ENCODE measurements at places on chromosomes 7 and 10.

GRCh38 chr7:54995610-54996363 lies 23.0 kb upstream of the EGFR start:
- DNase-seq: peak; percentile 10

DNA sequence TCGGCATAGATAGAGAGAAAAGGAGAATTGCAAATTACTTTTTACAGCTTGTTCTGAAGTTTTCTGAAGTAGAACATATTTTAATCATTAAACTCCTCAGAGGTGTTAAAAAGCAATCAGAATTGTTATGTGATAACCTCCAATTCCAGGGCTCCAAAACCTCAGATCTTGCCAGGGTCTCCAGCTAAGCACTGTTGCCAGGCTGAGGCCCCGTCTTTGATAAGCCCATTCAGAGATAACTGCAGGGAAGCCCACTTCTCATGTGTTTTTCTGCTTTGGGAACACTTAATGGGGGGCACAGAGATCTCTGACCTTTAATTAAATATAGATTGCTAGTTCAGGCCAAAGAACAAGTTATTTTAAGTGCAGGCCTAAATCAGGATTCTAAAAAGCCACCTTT lies 40.4 kb downstream of the GFRA1 start:
- DNase-seq: no peak

DNA sequence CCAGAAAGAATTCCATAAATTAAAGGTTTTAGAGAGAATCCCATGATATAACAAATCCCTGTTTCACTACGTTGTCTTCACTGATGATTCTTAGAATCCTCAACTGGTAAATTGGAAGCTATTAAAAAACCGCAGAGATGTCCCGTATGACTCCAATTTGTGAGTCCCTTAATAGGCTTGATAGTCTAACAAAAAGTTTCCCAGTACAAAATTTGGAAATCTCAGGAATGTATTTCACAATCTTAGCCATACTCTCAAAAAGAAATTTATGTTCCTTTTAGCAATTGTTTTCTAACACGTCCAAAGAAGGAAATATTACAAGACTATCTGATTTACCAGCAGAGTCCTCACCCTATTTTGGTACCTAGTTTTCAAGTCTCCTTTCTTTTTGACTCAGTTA lies 2.5 kb downstream of the TES start:
- DNase-seq: no peak

GRCh38 chr7:25777969-25778708 lies 373.9 kb upstream of the NFE2L3 start:
- DNase-seq: no peak

DNA sequence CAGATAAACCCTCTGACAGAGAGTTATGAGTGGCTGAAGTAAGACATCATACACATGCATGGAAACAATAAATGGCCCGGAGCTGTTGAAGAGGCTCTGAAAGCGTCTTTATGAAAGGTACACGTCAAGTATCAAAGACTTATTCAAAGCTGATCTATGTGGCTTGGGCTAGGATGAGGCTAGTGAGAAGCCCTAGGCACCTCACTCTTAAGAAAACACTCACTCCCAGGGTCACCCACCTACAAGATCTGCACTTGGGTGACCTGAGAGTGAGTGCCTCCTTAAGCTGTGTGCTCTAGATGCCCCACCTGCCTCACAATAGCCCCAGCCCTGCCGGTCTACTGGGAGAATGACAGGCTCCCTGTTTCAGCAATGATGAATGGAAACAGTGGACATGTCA lies 1.1 kb upstream of the GIMAP1 start:
- DNase-seq: no peak

- no peak for DNase-seq
Observed at GRCh38 chr7:158077151-158077840, 510.3 kb downstream of the PTPRN2 start.

DNA sequence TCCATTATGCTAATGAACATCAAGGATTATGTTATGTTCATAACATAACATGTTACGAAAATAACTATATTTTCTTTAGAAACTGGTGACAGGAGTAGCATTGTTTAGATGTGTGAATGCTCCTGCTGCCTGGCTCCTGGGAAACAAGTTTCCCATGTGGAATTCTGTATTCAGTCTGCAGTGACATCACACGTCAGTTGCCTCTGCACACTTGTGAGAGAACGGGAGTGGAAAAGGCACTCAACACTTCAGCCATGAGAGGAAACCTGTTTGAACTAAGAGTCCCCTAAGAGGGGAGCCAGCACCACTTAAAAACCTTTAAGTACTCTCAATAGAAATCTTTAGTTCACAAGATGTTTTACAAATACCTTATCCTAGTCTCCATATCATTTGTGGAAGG lies 140.3 kb upstream of the FAM20C start:
- no peak for DNase-seq

GRCh38 chr10:110652475-110653118 lies 8.5 kb downstream of the RBM20 start:
- DNase-seq: no peak

GRCh38 chr10:30027057-30028005 lies 32.1 kb downstream of the JCAD start:
- peak; percentile 86 for DNase-seq

DNA sequence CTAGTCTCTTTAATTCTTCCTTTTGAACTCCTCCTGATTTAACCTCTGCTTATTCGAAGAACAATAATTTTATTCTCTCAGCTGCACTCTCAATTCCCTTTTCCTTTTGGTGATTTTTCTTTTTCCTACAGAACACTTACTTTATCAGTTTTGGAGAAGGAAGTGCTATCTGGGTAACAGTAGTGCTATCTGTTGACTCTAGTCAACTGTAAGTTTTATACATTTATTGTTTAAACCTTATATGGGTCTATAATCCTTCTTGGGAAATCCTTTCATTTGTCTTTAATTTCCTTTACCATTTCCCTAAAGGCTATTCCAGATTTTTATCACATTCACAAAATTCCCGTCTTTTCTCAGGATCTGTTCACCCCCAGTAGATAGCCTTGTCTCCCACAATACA lies 64.2 kb downstream of the CFTR start:
- no peak for DNase-seq

GRCh38 chr7:157875230-157876179 lies 538.7 kb downstream of the DNAJB6 start:
- DNase-seq: peak; percentile 30

GRCh38 chr10:76309741-76310587 lies 878.5 kb downstream of the LRMDA start:
- no peak for DNase-seq

GRCh38 chr7:28641752-28642545 lies 229.6 kb downstream of the CREB5 start:
- DNase-seq: no peak

GRCh38 chr7:33185786-33186185 lies 56.4 kb downstream of the BBS9 start:
- no peak for DNase-seq

DNA sequence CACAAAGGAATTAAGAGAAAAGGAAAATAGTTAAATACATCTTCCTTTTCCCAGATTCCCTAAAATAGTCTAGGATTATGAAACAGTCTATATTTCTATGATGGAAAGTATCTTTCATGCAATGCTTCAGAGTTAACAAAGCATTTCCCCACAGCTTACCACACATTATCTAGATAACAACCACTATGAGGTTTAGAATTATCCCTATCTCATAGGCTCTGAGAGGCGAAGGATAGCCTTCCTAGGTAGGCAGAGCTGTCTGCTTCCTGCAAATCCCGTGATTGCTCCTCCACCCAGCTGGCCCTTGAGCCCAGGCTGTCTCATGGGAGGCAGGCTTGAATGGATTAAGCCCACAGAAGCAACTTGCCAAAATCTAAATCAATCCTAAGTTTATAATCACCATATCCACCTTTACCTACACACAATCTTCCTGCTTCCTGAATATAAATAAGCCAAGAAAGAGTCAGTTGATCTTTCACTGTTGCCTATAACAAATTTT lies 321.4 kb upstream of the AOAH start:
- no peak for DNase-seq

DNA sequence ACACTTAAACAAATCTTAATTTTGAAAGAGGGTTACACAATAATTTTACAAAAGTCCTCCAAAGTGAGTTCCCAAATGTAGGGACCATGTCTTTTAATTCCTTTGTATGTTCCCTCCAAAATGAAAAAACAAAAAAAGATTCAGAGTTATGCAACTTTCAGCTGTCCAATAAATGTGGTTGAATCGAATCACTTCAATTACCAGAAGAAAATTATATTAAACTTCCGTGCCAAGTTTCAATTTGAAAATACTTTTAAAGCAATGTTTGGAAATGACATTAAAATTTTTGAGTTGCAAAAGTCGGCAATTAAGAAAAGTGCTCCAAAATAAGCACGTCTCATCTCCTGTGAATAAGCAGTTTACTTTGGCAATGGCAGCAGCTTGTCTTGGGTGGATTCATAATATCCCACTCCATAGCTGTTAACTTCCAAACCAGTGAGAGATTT lies 60.3 kb upstream of the C1GALT1 start:
- no peak for DNase-seq

GRCh38 chr7:112009081-112009480 lies 197.1 kb downstream of the DOCK4 start:
- no peak for DNase-seq

DNA sequence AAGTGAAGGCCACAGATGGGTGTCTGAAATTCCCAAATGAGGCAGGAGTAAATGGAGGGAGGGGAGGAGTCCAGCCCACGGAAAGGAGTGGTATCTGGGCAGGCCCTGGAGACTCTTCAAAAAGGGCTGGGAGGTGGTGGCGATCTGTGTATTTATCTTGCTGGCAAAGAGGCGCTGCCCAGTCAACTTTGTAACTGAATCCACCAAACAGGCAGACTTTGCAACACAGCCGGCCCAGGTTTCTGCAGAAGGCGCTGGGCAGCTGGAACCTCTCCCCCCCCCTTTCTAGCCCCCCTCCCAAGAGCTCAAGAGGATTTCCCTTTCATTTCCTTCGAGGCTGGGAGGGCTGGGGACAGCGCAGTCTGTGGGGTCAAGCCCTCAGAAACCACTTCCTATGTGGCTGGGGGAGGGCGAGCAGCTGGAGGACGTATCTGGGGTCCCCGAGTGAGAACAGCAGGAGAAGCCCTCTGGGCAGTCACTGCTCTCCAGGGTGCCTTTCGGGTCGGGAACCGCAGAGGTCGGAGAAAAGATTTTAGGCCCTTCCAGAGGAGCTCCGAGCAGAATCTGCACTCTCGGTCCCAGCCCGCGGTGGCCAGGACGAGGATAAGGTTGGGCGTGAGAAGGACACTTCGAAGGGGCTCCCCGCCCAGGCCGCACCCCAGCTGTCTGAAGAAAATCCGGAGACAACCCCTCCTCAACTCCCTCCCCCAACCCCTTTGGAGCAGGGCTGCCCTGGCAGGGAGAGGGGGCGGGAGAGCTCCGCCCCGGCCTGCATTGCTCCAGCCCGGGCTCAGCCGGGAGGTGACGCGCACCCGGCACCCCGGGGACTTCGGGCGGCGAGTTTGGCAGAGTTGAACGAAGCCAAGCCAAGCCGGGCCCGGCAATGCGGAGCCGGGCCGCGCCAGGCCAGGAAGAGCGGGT lies 965 bp downstream of the ZCCHC24 start:
- peak; percentile 53 for DNase-seq

DNA sequence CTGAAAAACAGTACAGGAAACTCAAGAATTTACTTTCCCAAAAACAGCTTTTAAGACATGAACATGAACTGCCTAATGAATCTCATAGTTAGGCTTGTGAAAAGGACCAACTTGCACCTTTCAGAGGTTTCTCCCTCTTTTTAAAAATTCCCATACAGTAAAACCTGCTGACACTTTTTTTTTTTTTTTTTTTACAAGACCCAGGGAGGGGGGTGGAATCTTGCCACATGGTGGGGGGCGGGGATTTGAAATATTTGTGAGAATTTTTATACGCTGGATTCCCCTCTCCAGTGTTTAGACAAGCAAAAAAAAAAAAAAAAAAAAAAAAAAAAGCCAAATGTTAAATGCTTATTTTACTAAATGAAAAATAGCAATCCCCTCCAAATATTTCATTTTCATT lies 57.4 kb downstream of the HIBADH start:
- DNase-seq: no peak

- no peak for DNase-seq
Observed at GRCh38 chr7:112173568-112173905, 32.7 kb downstream of the DOCK4 start.

DNA sequence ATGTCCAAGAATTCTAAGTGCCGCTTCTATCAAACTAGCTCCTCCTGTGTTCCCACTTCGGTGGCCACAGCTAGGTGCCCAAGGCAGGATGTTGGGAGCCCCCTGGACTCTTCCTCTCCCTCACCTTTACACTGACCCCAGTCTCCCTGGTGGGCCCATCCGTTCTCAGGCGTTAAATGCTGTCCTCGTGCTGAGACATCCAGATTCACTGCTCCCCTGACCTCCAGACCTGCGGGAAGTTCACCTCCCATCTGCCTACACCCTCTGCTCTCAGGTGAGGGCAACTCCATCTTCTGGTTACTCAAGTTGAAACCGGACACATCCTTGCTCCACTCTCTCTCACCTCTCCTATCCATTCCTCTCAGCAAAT lies 114.3 kb downstream of the ARHGAP22 start:
- no peak for DNase-seq

DNA sequence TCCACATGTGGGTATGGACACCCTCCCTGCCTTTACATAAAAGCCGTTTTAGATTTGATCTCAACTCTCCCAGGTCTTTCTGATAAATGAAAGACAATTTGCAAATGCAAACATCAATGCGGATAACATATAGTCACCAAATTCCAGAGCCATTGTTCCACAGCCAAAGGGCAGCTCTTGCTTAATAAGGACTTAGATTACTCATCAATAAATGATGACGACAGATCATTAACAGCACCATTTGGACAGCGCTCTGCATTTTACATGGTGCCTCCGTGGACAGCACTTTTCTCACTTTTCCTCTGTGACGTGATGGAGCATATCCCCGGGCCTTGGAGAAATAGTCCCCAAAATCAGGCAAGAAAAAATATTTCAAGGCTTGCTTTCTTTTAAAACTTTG lies 370.3 kb upstream of the CELF2 start:
- no peak for DNase-seq

GRCh38 chr10:96138102-96138501 lies 8.0 kb downstream of the ZNF518A start:
- no peak for DNase-seq

DNA sequence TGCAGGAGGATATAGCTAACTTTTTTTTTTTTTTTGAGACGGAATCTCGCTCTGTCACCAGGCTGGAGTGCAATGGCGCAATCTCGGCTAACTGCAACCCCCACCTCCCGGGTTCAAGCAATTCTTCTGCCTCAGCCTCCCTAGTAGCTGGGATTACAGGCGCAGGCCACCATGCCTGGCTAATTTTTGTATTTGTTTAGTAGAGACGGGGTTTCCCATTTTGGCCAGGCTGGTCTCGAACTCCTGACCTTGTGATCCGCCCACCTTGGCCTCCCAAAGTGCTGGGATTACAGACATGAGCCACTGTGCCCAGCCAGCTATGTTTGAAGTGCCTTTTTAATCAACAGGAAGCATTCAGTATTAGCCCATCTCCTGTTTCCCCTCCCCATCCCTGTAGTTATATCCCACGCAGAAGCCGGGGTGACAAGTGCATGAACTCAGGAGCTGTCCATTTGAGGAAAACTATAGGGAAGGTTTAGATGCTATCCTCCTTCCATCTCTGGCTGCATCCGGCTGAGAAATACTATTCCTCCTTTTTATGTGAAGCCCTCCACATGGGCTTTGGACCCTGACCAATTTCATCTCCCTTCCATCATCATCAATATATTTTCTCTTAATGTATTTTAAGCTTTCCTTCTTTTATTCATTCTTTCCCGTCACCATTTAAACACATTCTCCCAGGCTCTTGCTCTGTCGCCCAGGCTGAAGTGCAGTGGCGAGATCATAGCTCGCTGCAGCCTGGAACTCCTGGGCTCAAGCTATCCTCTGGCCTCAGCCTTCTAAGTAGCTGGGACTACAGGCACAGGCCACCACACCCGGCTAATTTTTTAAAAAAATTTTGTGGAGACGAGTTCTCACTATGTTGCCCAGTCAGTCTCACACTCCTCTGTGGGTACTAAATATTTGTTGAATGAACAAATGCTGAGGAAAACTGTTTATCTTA lies 1.3 kb upstream of the POT1 start:
- no peak for DNase-seq

Measured in CD4-positive, alpha-beta T cell treated with Interferon alpha-2 for 1 hour (primary cell).